Activated T-helper 1 cell treated with anti-CD3 and anti-CD28 coated beads, Interleukin-12 subunit alpha, Interleukin-12 subunit beta, Interleukin-2, Interleukin-4 antibody, amounts not matched to agents 30 ng/mL and 10 ng/mL and 1 ng/mL, durations not matched to agents 14 hours and 24 hours and 36 hours (primary cell): ENCODE measurements at places on chromosomes 11 and 22. TPM values are rescaled to one million over a fixed set of nuclear protein-coding genes. Genes with fewer than 3 reads are reported as not detected.

- DNase-seq = no peak
Measured at GRCh38 chr11:134488913-134489312, 76.9 kb upstream of the B3GAT1 start.

DNA sequence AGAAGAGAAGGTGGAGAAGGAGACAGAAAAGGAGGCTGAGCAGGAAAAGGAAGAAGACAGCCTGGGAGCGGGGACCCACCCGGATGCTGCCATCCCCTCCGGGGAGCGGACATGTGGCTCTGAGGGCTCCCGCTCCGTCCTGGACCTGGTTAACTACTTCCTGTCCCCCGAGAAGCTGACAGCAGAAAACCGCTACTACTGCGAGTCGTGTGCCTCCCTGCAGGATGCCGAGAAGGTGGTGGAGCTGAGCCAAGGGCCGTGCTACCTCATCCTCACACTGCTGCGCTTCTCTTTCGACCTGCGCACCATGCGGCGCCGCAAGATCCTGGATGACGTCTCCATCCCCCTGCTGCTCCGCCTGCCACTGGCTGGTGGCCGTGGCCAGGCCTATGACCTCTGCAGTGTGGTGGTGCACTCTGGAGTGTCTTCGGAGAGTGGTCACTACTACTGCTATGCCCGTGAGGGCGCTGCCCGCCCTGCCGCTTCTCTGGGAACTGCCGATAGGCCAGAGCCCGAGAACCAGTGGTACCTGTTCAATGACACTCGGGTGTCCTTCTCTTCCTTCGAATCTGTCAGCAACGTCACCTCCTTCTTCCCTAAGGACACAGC lies 21.4 kb downstream of the USP35 start:
- DNase-seq = no peak

DNA sequence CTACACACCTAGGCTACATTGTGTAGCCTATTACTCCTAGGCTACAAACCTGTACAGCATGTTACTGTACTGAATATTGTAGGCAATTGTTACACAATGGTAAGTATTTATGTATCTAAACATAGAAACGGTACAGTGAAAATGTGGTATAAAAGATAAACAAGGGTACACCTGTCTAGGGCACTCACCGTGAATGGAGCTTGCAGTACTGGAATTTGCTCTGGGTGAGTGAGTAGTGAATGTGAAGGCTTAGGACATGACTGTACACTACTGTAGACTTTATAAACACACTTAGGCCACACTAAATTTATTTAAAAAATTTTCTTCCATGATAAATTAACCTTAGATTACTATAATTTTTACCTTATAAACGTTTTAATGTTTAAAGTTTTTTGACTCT lies 171.7 kb upstream of the NCAM1 start:
- no peak for DNase-seq

DNA sequence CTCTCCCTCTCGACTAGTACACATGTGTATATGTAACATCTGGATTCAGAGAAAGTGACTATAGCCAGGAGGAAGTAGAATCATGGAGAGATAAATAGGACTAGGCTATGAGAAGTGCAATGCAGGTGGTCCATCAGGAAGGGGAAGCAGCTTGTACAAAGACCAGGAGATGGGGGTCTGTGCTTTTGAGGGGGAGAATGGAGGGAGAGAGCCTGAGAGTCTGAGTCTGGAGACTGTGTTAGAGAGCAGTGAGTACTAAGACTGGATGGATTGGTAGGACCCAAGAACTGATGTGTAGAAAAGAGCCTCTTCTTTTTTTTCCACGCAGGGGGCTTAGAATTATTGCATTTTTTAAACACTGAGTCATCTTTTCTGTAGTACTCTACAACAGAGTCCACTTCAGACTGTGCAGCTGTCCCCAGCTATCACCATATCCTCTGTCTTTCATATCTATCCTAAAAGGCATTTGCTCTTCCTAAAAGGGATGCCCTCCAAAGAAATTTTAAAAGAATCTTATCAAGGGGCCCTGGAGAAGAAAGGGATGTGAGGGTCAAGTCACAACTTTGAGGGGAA lies 80.4 kb downstream of the BDNF start:
- no peak for DNase-seq

DNA sequence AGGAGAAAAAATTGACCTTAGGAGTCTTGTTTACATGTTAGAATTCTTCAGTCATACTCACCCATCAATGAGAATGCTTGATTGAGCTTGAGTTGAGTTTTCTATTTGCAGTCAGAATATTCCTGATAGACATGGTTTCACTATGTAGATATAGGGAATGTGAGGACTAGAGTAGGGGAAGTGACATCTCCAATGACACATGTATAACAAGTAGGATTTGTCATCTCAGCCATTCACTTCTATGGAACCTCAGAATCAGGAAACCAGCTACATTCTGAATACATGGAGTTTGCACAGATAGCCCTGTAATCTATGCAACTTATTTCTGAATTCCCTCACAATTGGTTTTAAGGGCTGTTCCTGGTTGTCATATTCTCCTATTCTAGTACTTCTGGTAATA lies 20.1 kb upstream of the OR9Q1 start:
- DNase-seq = no peak

DNA sequence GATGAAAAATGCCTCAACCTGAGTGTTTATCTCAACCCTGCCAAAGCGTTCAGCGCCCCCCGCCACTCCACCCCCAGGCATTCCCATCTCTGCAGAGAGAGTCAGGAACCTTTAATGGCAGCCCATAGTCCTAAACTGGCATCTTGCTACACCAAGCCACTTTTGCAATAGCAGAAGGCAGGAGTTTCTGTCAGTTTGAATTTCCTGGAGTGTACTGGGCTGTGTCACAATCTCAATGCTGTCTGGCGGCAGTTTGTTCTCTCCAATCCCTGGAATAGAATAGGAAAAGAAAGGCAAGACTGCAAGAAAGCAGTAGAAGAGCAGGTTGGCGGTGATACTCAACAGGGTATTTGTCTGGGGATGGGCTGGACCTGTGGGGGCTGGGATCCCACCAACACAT lies 32.9 kb upstream of the FLI1 start:
- DNase-seq = no peak

DNA sequence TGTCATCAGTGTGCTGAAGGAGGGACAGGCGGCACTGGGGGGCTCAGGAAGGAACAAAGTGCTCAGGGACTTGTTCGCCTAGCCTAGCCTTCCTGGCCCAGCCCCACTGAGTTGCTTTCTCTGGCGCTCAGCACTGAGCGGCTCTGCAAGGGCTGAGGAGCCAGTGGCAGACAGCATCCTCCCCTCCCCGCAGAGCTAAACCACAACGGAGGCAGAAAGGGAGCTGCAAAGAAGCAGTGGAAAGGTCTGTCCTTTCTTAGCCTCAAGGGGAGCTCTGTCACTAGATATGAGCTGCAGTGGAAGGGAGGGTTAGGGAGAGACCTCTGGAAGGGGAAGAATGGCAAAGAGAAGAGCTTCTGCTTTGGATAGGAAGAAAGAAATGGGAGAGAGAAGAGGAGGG lies 89.7 kb upstream of the PHOX2A start:
- peak; percentile 47 for DNase-seq

GRCh38 chr22:35605851-35606481 lies 11.2 kb downstream of the MB start:
- no peak for DNase-seq

DNA sequence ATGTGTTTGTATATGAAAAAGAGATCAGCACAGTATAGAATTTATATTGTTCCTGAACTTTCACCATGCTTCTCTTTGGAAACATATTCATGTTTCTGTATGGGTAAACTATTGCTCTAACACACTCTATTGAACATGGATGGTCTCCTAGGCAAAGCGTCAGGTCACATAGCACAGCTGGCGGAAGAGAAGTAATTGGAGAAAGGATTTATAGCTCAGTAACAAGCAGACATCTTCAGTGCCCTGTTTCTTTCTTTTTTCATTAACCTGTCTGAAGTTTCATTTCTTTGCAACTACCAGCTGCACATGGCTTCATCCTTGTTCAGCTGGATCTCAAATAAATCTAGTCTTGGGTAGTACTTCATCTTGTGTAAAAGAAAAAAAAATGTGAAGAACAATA lies 84.4 kb upstream of the TRPC6 start:
- DNase-seq = no peak

- no peak for DNase-seq
Measured at GRCh38 chr11:61645179-61645868, 34.9 kb upstream of the DAGLA start.

DNA sequence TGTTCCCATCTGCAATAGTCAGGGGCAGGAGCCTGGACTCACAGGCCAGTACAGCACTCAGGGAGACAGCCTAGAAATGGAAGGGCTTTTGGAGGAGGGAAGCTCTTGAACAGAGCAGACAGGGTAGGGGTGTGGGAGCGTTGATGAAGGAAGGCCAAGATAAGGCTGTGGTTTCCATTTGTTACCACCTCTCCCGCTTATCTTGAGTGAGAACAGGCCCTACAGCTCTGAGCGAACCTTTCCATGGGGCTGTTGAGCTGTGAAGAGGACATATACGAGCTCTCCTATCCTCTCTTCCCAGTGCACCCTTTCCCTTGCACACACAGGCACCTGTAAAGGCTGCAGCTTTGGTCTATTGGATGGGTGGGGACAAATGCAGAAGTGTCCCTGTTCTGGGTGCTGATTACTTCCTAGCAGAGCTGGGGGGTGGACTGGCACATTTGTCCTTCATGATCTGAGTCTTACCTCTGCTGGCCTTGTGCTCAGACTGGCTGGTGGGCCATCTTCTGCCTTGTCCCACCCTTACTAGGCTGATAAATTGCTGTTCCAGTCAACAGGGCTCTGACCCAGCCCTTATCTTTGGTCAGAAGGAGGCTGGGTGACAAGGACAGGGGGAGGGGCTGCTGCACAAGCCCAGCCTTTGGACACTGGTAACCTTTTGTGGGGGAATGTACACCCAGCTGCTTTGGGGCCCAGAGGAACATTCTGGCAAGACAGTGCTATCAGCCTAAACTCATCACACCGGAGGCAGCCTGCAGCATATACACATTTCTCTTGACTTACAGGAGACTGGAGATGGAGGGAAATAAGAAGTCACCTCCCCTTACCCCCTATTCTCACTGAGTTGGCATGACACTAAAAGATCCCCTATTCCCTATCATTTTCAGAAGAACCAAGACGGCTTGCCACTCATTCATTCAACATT lies 80.1 kb upstream of the NNMT start:
- DNase-seq = no peak

GRCh38 chr11:76824980-76825725 lies 35.6 kb upstream of the ACER3 start:
- no peak for DNase-seq

DNA sequence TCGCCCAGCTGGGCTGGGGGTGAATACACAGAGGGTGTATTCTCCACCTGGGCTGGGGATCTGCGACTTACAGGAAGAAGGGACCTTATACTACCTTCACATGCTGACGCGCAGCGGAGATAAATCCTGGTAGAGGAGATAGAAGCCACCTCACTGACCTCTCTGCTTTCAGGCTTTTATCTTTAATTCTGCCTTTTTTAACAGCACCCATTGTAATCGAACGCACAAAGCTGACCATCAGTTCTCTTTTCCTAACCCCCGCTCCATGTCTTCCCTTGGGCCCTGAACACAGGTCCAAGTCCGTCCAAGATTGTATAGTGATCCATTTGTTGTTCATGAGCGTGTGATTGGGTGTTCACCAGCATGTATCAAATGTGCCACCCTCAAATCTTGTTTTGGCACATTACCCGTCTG lies 664 bp upstream of the LAMTOR1 start:
- no peak for DNase-seq

DNA sequence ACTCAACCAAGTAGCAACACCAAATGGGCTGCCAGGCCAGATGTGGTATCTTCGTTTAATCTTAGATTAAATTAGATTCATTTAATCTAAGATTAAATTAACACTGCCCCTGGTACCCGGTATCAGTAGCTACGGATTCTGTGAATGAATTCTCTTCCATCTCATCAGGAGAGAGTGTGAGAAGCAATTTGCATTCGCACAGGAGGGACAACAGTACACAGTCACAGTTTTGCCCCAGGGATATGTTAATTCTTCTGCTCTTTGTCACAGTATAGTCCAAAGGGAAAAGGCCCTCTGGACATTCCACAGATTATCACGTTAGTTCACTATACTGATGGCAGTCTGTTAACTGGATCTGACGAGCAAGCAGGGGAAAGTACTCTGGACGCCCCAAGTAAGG lies 22.9 kb downstream of the ASCL2 start:
- no peak for DNase-seq

GRCh38 chr11:62421996-62422395 lies 3.2 kb downstream of the SCGB1A1 start:
- DNase-seq = no peak

GRCh38 chr11:111736621-111737443 lies 29.4 kb downstream of the PPP2R1B start:
- no peak for DNase-seq

DNA sequence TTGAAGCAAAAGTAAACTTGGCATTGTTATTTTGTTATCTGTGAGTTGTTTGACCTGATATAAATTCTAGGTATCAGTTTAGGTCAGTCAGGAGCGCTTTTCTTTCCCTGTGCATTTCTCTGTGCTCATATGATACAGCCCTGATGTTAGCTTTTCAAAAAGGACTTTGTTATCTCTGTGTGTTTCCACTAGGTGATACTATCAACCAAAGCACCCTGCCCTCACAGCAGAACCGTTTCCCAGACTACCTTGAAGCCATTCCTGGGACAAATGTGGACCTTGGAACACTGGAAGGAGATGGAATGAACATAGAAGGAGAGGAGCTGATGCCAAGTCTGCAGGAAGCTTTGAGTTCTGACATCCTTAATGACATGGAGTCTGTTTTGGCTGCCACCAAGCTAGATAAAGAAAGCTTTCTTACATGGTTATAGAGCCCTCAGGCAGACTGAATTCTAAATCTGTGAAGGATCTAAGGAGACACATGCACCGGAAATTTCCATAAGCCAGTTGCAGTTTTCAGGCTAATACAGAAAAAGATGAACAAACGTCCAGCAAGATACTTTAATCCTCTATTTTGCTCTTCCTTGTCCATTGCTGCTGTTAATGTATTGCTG lies 87.7 kb upstream of the BIRC3 start:
- no peak for DNase-seq

- no peak for DNase-seq
Measured at GRCh38 chr22:38716271-38716670, 10.5 kb downstream of the GTPBP1 start.

DNA sequence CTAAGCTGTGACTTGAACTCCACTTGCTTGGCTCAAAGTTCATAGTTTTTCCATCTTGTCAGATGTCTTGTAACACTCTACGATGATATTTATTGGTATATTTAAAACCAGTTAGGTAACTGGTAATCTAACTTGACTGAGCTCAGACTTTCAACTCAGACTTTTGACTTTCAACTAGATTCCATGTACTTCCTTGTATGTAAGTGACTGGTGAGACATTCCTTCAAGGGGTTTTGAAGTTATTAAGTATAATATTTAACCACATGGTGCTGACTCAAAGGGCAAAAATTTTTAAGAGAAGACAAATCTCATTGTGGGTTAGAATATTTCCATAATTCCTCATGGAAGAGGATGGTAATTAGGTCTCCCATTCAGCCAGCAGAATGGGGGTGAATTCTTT lies 631.3 kb upstream of the ANO5 start:
- no peak for DNase-seq

- DNase-seq = no peak
Measured at GRCh38 chr11:7031471-7031871, 11.2 kb downstream of the NLRP14 start.

RRM1 gene
- 155 and 173 TPM in 2 replicates for total RNA-seq

MRGPRX3 gene
- not detected in 2 replicates for total RNA-seq

DAGLA gene
- 0.18 and 0.20 TPM in 2 replicates for total RNA-seq

ELFN2 gene
- total RNA-seq = 0.05 and 0.08 TPM in 2 replicates
